ENCODE measurements at places on chromosomes 2 and 18.

- DNase-seq = no peak
Measured at GRCh38 chr2:236393101-236393500, 128.9 kb upstream of the ASB18 start.

DNA sequence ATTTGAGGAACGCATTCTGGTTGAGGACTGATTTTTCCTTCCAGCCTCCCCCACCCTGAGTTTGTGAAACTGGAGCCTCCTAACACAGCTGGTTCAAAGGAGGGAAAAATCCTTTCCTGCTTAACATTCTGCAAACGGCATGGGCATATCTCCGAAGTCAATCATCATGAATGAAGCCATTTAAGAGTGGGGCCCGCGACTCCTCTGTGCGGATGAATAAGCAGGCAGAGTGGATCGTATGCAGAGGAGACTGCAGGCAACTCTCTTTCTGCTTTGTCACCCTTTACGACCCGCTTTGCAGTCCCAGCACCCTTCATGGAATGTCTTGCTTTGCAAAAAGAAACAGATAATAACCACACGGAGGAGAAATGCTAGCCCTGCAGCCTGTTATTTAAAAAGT lies 305.2 kb downstream of the CLIP4 start:
- DNase-seq = no peak

DNA sequence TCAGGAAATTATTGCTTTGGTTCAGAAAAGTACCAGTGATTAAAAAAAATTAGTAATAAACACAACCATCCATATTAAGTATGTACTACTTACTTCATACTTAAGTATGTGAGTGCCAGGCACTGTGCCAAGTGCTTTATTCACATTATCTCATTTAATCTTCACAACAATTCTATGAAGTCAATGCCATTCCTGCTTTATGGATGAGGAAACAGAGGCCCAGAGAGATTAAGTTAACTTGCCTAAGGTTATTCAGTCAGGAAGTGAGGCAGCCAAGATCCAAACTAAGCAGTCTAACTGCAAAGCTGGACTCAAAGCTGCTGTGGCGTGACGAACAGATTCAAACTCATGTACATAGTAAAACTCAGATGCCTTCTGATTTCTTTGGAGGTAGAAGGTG lies 22.3 kb downstream of the DTNB start:
- DNase-seq = no peak

DNA sequence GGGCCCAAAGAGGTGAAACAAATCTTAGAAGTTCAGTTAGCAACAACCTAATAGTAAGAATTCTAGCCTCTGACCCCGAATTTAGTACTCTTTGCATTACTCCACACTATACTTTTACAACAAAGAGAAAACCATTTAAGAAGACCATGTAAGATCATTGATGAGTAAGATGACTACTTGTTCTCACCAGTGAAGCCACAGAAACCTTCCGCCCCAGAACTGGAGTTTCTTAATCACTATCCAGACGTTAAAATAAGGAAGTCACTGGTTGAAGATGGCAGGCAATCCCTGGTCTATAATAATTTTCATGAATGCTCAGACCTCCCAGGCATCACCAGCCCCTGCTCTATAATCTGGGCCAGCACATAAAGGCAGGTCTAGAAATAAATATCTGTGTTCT lies 95.0 kb downstream of the TMEM163 start:
- no peak for DNase-seq

GRCh38 chr18:38563396-38563980 lies 997.9 kb upstream of the CELF4 start:
- no peak for DNase-seq

- no peak for DNase-seq
Measured at GRCh38 chr2:72984172-72984671, 66.9 kb downstream of the EMX1 start.

- DNase-seq = no peak
Measured at GRCh38 chr2:64860276-64860885, 128.8 kb upstream of the SLC1A4 start.

DNA sequence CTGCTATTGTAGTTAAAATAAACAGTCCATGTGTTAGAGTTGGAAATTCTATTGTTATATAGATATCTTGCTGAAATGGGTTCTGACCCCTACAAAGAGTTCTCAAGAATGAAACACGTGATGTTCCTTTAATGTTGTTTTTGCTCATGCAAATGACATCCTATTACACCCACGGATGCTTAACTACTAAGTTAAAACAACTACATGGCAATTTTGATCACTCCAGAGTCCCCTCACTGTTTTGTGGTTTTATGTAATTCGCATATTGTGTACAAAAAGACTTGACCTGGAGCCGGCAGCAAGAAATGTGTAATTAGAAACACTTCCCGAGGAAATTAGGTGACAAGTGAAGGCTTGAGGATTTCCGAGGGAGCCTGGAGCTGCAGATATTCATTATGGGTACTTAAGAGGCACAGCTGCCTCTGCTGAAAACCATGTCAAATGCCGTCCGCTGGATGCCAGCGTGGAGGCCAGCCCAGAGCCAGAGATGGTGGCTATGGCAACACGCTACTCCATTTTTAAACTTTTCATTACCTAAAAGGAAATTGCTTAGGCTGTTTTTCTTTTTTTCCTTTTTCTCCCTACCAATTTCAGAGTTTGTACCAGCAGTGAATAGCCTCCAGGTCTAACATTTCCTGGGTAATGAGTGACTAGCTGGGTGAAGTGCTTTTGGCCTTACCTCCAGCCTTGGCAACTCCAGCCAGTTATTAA lies 21.0 kb upstream of the CABLES1 start:
- no peak for DNase-seq

- no peak for DNase-seq
Measured at GRCh38 chr2:29519338-29519925, 402.0 kb downstream of the ALK start.

DNA sequence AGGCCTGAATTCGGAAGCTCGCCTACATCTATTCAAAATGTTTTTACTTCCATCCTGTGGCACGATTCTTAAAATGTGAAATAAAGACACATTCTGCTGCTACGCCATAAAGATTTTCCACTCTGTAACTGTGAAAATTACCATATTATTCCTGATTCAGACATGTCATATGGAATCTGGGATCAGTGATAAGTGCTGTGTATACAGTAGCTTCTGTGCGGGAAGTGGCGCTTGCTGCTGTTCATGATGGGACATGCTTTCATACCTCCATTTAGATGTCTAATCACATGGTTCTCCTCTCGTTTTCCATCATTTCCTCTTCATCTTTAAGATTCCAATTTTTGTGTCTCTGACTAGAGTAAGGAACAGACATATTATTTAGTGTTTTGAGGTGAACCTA lies 163.2 kb downstream of the TMEM182 start:
- DNase-seq = no peak

- DNase-seq = no peak
Measured at GRCh38 chr2:203175371-203175770, 63.4 kb upstream of the CYP20A1 start.

- no peak for DNase-seq
Measured at GRCh38 chr2:217553679-217554078, 449.1 kb downstream of the TNS1 start.

GRCh38 chr2:85087541-85087940 lies 45.7 kb upstream of the TCF7L1 start:
- DNase-seq = no peak

GRCh38 chr2:72846171-72847095 lies 20.6 kb upstream of the EXOC6B start:
- DNase-seq = no peak

DNA sequence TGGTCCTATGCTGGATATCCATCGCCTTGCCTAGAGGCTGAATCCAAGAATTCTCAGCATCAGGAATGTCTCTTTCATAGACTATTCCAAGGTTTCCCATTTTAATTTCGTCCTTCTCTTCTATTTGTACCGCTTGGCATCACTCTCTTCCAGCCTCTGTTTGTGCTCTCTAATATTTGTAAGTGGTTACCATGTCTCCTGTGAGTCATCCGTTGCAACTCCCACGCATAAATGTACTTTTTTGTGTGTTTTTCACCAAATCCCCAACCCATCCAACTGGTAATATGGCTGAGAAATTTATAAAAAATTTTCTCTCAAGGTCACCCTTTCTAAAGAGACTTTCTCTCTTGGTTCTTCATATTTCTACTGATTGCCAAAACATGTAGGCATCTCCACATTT lies 21.8 kb downstream of the COLEC12 start:
- DNase-seq = no peak

GRCh38 chr2:39008665-39009064 lies 112.2 kb downstream of the SOS1 start:
- DNase-seq = peak; percentile 4

- DNase-seq = no peak
Measured at GRCh38 chr2:114684403-114684802, 242.0 kb downstream of the DPP10 start.

DNA sequence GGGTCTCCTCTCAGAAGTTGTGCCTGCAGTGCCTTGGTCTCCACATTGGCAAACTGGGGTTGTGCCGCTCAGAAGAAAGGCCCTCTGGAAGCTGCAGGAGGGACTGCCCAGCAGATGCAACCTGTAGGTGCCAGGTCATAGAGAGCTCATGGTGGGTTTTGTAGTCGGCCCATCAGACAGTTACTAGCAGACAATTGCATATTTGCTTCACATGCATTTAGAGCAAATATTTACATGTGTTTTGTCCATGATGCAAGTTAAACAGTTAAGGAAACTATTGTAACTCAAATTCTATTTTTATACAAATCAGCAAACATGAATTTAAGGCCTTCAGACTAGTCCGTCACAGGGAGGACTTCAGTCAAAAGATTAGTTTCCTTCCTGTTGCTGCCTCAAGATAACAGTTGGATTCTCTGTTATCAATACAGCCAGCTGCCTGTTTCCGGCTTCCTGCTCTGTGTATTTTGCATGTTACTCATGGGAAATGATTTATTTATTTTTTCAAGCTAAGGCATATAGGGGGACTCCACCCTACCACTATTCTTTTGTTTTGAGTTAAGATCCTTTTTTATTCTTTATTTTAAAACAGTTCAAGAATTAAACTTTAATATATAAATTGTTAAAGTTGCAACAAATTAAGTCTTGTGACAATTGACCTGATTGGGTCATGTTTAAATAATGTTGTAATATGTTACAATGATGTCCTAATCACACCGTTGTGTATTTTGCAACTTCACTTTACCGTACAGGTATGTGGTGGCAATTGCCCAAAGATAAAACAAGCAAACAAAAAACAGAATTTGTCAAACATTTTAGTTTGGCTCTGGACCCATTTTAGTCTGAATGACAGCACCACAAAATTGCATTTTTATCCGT lies 133.5 kb downstream of the SPTBN1 start:
- DNase-seq = no peak

- no peak for DNase-seq
Measured at GRCh38 chr2:205463466-205464025, 218.8 kb upstream of the NRP2 start.

DNA sequence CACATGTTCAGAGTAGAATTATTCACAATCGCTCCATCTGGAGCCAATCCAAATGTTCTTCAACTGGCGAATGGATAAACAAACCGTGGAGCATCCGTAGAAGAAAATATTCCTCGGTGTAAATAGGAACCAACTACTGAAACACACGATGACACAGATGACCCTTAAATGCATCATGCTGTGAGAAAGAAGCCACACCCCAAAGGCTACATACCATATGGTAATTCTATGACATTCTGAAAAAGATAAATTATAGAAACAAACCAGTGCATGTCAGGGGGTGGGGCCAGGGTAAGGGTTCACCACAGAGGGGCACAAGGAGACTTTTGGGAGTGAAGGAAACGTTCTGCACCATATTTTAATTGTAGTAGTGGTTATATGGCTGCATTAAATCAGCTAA lies 312.2 kb upstream of the SMIM21 start:
- DNase-seq = no peak

DNA sequence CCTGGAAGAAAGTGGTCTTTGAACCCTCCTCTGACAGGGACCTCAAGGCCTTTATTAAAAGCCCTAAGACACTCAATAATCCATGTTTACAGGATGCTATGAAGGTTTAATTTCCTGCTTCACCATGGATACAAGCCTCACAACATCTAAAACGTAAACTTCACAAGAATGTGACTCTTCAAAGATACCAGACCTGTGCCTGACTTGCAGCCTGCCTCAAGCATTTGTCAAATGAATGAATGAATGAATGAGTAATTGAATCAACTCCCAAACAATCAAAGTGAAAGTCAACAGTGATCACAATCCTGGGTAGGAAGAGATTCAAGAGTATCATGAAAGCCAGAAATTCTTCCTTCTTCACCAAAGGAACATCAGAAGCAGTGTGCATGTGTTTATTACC lies 30.4 kb downstream of the KLF7 start:
- no peak for DNase-seq

DNA sequence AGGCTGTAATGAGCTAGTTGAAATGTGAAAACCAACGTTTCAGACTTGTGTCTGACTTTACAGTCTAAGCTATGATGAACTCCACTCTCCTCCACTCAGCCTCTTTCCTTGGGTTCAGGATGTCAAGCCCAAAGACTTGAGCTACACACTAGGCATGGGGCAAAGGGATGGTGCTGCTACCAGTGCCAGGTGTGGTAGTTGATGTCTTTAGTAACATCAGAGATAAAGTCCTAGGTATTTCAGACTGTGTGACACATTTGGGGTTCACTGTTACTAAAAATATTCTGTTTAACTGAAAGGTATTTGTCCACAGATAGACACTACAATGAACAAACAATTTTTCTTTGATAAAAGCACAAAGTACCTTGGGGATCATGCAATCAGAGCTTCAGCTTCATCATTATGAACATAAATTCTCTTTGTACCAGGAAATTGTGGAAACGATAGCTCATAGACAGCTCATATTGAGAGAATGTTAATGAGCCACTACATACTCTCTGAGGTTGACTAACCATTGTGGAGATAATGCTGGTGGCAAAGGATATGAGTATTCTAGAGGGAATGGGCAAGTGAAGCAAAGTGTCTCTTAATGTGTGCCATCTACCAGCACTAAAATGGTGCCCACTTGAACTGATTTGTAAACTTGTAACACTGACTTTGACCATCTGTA lies 253.7 kb upstream of the THUMPD2 start:
- DNase-seq = no peak

GRCh38 chr2:98761267-98761781 lies 30.4 kb upstream of the MGAT4A start:
- peak; percentile 74 for DNase-seq

DNA sequence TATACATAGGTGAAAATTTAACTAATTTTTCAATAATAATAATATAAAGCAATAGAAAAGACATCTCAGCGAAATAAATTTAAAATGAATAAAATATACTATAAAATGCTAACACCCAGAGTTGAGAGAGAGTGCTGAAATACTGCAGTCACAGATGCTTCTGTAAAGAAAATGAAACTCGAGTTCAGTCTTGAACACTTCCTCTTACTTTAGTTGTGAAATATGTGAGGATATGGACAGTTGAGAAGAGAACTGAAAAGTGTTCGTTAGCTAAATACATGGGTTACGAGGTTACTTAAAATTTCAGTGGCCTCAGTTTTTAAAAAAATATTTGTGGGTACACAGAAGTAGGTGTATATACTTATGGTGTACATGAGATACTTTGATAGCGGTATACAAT lies 106.8 kb downstream of the DNAH7 start:
- DNase-seq = no peak

DNA sequence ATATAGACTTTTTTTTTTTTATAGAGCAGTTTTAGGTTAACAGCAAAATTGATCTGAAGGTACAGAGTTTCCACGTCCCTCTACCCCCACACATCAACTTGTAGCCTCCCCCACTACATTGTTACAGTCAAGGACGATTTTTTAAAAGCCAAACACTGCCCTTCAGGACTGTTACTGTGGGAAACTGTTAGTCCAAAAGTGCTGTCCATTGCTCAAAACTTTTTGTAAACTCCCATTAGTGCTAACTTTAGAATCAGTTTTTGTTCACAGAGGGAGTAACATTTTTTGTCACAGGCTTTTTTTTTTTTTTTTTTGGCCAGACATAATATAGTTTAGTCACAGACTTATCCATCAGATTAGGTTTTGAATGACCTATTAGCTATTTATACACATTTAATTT lies 24.1 kb downstream of the ELP2 start:
- DNase-seq = no peak
